HepG2 (cell line): ENCODE measurements at places on chromosomes 5 and 9.
A peak's percentile ranks its signal among the peaks of the same experiment; 100 is the strongest.

DNA sequence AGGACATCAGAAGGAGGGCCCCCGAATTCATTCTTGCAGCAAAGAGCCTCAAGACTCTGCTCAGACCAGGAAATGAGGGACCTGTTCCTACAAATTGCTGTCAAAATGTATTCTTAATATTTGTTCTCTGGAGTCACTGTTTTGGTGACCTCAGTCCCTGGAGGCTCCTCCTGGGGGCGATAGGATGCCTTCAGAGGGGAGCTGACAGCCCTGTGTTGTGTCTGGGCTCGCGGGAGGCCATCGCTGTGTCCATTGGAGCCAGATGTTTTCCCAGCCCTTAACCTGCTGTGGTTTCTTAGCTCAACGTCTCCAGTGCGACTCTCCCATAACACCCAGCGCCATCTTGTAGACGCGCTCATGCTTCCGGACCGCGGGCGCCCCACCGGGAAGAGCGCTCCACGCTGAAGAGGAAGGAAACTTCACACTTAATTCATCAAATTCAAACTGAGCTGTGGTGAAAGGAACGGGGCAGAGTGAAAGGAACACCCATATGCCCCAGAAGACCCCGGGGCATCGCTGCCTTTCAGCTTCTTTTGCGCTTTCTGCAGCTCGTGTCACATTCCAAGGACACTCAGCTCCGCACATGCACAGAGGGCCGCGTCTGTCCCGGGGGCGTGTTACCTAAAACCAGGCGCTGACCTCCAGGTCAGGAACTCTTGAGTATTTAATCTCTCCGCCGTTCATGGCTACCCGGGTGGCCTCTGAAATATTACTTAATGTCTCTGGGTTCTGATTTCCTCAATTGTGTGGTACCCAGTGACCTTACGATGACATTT lies 112.3 kb upstream of the GDNF start:
- DNase-seq = no peak

DNA sequence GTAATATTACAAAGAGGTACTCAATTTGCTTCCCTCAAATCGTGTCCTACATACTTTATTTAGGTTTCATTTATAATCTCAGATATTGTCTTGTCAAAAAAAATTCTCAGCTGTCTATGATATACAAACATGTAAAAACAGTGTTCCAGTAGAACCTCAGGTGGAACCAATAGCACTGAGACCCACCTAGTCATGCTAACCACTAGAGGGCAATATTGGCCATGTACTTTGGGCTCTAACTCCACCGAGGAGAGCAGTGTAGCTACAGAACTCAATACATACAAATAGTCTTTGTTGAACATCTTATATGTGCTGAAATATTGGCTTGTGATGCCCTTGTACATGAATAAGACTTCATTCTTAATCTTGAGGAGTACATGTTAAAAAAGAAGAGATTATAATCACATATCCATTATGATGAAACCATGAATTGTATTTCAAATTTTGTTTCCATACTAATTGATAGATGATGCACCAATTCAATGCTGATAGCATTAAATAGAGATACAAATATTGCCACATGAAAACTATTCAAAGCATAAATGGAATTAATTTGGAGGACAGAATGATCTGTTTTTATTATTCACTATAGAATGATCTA lies 71.2 kb upstream of the CNTLN start:
- DNase-seq = peak; percentile 45

DNA sequence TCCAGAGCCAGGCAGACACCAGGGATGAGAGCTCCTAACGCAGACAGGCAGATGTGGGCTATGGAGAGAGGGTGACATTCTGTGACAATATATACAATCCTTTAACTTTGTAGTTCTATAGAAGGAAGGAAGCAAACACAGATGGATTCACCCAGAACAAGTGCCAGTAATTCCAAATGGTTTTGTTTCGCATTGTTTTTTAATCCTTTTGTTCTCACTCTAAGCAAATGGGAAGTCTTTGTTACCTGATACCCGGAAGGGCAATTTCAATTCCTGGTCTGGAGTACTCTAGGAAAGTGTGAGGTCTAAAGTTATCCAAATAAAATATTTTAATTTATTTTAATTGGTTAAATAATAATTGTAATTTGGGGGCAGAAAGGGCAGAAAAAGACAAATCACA lies 2.5 kb downstream of the FRMD3 start:
- DNase-seq = no peak

DNA sequence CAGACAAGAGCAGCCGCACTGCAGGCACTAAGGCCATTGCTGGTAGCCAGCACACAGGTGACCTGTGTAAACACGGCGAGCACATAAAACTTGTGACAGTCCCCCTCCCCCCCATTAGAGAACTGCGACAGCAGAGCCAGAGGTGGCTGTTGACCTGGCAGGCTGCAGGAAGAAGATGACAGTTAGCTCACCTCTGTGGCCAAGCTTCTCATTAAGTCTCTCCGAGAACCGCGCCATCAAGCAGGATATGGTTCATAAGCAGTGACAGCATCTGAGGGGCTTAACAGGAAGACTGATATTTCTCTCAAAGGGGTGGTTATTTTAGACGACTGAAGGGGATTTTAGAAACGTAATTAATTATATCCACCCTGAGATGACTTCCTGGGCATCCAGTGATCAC lies 5.2 kb downstream of the SURF4 start:
- no peak for DNase-seq
